ENCODE measurements at places on chromosomes 6 and 20.

GRCh38 chr20:62273416-62273815 is 29.4 kb upstream of the ADRM1 start:
- DNase-seq: no peak

- no peak for DNase-seq
These were observed 164.3 kb downstream of the TASP1 start for GRCh38 chr20:13474467-13474866.

GRCh38 chr6:137878029-137878428 is 11.0 kb downstream of the TNFAIP3 start:
- DNase-seq: no peak

DNA sequence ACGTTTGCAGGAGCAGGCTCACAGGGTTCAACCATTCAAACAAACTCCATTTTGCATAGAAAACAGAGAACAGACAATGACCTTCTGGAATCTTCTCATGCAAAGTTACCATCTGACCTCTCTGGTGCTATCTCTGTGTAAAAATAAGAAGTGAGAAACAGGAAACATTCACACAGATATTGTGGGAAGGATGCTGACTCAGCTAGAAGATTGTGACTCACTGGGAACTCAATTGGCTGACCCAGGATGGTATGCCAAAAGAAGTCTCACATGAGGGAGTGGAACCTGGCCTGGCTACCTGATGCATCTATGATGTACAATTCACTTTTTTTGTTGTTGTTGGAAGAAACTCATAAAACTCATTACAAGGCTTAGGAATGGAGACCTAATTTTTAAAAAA is 61.1 kb upstream of the TBX18 start:
- DNase-seq: no peak

DNA sequence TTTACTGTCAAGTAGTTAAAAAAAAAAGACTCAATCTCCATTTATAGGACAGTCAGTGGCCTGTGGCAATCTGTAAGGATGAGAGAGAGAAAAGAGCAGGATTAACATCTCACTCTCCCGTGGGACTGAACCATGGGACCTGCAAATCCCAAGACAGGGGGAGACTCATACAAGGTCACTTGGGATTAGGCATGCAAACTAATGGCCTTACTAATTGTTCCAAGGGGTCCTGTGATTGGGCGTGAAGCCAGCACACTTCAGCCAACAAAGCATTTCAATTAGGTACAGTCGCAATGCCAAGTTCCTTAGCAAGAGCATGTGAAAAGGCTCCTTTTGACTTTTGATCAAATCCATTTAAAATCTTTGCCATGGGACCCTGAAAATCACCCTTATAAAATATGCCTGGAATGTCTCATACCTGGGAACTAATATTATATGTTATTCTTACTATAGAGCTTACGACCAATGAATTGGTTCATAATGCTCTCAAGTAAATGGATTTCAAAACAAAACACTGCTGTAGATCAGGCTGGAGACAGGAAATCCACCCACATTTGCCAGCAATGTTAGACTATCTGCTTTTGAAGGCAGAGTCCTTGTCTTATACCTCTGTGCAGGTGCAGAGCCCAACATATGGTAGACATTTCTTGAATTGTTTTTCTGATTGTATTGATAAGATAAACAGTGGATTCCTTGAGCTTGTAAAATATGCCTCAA is 412.5 kb downstream of the GJA1 start:
- DNase-seq: no peak

- DNase-seq: no peak
These were observed at the start of gene PPT2 for GRCh38 chr6:32153564-32154513. PPT2 (plus strand) TSS chr6:32154141; CDS start chr6:32154595, 454 bp downstream.

DNA sequence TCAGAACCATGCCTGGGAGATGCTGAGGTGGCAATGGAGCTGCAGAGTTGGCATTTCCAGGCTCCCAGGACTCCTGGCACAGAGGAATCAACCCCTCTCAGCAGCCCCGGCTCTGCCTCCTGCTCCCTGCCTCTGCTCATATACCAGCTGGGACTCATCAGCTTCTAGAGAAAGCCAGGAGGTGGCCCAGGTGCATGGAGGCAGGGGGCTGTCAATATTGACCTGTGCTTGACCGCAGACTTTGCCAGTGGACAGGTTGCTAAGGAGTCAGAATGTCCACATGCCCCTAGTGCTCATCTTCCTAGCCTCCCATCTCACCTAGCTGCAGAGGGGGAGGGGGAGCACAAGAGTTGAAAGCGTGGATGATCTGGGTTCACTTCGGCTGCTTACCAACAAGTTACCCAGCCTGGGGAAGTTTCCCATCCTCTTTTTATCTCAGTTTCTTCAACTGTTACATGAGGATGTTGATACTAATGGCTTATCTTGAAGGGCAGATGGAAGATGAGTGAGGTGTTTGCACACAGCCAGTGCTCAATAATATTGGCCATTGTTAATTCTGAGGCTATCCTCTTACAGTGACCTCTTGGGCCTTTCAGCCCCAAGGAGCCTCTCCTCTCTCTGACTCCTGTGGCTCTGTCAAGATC is 9.2 kb upstream of the SCRT2 start:
- DNase-seq: no peak

DNA sequence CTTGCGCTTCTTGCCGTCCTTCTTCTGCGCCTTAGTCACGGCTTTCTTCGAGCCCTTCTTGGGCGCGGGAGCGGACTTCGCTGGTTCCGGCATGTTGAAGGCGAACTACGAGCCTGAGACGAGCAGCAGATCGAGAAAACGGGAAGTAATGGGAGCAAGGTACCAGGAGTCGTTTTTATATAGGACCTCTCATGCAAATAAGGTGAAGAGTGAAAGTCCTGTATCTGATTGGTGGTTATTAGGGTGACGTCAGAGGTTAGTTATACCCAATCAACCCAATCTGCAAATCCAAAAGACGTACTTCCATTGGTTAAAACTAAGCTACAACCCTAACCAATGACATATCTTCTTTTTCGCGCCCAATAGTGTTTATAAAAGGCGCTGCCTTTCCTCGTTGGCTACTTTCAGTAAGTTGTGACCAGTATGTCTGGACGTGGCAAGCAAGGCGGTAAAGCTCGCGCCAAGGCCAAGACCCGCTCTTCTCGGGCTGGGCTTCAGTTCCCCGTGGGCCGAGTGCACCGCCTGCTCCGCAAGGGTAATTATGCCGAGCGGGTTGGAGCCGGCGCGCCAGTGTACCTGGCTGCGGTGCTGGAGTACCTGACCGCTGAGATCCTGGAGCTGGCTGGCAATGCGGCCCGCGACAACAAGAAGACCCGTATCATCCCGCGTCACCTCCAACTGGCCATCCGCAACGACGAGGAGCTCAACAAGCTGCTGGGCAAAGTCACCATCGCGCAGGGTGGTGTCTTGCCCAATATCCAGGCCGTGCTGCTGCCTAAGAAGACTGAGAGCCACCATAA is 100.6 kb upstream of the PRSS16 start:
- DNase-seq: peak; percentile 68

- no peak for DNase-seq
These were observed 131.6 kb downstream of the OGFRL1 start for GRCh38 chr6:71420095-71420692.

DNA sequence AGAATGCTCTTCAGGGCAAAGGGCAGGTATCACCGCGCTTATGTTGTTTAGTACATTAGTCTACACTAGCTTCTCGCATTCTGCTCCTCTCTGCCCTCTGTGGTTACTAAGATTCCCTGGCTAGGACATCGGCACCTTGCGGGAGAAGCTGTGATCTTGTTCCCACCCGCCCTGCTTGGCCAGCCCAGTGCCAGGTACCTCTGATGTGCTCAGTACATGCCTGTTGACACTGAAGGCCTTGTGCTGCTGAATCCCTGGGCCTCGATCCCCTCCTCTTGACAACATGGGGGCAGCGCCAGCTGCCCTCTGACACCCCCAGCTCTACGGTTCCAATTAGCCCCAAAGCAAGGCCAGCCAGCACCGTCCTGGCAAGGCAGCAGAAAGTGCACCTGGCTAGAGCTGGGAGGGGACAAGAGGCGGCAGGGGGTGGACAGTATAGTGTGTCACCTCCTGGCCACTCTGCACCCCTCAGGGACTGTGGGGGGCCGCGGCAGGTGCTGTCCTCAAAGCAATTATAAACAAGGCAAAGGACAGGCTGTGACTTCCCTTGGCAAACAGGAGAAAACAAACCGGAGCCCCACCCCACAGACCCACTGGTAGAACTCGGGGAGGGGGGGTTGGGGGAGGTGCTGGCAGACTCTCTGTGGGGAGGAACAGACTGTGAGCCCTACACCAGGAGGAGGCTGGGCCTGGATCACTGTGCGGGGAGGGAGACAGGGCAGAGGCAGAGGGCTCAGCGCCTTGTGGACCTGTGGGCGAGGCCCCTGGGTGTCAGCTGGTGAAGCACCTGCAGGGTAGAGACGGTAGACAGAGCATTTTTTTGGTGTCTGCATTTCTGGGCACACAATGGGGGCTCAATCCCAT is 7.1 kb downstream of the TFEB start:
- no peak for DNase-seq

DNA sequence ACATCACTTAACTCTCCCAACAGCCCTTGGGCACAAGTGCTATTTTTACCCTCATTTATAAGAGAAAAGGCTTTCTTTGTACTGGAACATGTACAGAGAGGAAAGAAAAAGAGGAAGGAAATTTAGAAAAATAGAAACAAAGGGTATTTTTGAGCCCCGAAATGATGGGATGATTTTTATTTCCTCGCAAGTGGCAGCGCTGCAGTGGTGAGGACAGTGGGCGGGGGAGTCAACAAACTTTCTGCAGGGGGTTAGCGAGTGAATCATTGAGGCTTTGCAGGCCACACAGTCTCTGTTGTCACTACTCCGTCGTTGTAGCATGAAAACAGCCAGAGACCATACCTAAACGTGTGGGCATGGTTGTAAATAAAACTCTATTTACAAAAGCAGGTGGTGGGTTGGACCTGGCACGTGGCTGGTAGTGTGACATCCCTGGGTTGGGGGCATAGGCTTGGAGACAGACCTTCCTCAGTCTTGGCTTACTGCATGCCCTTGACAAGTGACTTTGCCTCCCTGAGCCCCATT is 25.5 kb upstream of the OCSTAMP start:
- no peak for DNase-seq

GRCh38 chr6:138943089-138943625 is 44.9 kb downstream of the REPS1 start:
- no peak for DNase-seq

GRCh38 chr6:38617856-38618255 is 21.9 kb downstream of the BTBD9 start:
- DNase-seq: no peak

DNA sequence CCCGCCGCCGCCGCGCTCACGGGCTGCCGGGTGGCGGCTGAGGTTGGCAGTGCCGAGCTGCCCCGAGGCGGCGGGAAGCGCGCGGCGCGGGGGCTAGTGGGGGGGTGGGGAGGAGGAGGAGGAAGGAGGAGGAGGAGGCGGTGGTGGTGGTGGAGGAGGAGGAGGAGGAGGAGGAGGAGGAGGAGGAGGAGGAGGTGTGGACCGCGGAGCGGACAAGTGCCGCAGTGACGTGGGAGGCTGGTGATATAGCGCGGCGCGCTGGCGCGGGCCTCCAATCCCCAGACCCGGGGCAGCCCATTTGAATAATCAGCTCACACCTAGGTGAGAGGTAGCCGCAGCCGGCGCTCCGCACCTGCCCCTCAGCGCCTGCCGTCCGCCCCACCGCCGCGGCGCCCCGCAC is at the start of gene FOXA2:
Gene FOXA2 (minus strand): TSS at position 51 of the 400 bp plus-strand sequence. CDS start 294 bp downstream, outside the sequence.
- DNase-seq: no peak

GRCh38 chr6:90048206-90048967 is 154.1 kb downstream of the GJA10 start:
- DNase-seq: no peak

DNA sequence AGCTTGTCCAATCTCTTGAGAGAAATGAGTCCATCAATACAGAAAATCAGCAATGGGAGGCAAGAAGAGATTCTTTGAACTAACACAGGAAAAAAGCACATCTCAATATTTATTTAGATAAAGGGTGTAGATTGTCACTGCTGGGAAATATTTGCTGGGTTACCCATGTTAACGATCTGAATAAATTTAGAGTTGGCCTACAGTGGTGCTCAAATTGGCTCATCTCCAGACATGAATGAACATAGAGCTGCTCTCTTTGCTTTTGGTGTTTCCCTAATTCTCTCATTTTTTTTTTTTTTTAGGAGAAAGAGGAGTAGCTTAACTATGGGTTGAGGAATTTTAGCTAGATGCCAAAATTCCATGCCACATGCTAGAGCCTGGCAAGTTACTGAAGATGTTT is 471.2 kb downstream of the PKHD1 start:
- DNase-seq: no peak

GRCh38 chr6:159398633-159399032 is 229.4 kb downstream of the FNDC1 start:
- no peak for DNase-seq

- DNase-seq: no peak
These were observed at the start of gene SMOC2 for GRCh38 chr6:168440520-168441433. SMOC2 (plus strand) TSS chr6:168441184; CDS start chr6:168441371, 187 bp downstream.

DNA sequence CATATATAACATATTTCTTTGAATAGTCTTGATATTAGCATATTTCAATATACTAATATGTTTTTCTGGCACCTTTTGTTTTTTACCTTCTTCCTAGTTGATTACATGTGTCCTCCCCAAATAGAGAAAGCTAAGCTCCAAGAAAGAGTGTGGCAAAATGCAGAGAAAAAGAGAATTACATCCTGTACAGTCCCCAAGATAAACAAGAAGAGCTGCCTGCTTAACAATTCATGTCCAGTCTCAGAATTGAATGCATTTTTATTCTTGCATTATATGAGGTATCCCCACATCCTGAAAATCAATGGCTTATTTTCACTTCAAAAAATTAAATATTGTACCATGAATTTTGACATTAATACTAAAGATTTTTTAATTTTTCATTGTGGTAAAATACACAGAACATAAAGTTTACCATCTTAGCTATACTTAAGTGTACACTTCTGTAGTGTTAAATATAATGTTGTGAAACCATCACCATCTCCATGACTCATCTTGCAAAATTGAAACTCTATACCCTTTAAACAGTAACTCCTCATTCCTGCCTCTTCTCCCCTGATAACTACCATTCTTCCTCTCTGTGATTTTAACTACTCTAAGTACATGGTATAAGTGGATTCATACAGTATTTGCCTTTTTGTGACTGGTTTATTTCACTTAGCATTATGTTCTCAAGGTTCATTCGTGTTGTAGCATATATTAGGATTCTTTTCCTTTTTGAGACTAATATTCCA is 490.3 kb downstream of the COL12A1 start:
- DNase-seq: no peak

GRCh38 chr6:2624177-2624576 is 126.5 kb downstream of the MYLK4 start:
- no peak for DNase-seq

DNA sequence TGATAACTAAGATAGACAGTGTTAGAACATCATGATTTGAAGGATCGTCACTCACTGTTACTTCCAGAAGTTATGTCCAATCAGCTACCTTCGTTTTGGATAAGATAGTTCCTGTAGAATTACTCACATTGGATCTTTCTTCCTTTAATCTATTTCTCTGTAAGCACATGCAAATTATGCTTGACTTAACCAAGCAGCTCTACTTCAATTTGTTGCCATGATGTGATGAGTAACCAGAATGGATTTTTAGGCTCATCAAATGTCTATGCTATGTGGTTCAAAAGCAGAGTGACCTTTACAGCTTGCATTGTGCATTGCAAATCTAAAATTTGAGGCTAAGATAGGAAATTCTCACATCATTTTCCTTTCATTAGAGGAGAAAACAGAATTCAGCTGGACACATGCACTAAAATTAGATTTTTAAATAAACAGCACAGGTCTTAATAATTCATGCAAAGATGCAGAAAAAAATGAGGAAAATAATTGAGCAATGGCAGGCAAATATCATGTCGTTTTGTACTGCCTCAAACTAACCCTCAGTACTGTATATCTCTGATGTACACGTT is 76.7 kb upstream of the ZFP64 start:
- DNase-seq: no peak

GRCh38 chr6:158044525-158044888 is 62.8 kb downstream of the SYNJ2 start:
- DNase-seq: no peak

All from NK-92 treated with Interleukin-12 subunit alpha and Interleukin-12 subunit beta, amount 100 ng/mL, for 24 hours (cell line).